ENCODE measurements at places on chromosomes 3 and 15.

DNA sequence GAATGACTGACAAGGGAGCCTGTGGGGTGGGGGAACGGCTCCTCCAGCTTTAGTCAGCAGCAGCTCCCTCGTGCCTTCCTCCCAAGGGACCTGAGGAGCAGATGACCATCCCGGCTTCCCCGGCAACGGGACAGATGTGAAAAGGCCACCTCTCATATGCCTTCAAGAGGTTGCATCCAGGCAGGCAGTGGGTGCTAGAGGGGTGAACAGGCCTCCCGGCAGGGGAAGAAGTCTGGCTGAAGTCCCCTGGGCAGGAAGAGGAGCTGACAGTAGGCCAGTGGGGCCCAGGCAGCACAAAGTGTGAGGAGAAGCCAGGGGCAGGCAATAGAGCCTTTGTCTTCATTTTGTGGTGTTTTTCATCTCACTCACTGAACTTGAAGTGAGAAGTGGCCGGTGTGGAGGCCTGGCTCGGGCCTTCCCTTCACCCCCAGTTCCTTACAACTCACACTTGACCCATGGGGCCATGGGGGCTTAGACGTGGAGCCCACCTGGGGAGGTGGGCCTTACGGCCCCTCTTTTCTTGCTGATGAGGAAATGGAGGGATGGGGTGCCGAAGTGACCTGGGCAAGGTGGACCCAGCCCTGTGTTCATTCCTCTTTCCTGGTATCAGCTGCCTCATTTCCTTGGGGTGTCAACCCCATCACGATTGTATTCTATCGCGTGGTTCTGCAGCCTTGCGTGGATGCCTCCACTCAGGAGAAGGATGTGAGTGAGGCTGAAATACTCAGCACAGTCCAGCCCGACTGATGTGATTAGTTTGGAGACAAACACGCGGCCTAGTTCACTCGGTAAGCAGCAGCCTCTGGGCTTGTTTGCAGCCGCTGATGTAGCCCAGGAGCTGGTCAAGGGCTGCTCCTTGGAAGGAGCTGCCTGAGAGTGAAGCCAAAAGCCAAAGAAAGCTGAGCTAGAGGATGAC lies 115.5 kb upstream of the ALDH1A3 start:
- DNase-seq, result no peak

- DNase-seq, result no peak
Measured at GRCh38 chr3:141242377-141243092, 10.9 kb downstream of the PXYLP1 start.

DNA sequence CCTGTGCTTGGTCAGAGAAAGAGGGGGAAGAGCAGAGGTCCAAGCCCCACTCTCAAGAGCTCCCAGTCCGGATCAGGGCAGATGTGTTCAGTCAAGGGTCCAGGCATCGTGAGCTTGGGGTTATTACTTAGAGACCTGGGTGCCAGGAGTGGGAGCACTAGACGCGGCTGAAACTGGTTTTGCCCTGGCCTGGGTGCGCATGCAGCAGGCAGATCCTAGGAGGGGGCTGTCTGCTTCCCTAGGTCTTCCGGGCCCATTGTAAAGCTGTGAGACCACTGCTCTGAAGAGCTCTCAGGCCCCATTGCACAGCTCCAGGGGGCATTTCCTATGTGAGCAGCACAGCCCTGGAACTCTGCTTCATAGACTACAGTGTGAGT lies 204.9 kb upstream of the LINGO1 start:
- DNase-seq, result no peak

DNA sequence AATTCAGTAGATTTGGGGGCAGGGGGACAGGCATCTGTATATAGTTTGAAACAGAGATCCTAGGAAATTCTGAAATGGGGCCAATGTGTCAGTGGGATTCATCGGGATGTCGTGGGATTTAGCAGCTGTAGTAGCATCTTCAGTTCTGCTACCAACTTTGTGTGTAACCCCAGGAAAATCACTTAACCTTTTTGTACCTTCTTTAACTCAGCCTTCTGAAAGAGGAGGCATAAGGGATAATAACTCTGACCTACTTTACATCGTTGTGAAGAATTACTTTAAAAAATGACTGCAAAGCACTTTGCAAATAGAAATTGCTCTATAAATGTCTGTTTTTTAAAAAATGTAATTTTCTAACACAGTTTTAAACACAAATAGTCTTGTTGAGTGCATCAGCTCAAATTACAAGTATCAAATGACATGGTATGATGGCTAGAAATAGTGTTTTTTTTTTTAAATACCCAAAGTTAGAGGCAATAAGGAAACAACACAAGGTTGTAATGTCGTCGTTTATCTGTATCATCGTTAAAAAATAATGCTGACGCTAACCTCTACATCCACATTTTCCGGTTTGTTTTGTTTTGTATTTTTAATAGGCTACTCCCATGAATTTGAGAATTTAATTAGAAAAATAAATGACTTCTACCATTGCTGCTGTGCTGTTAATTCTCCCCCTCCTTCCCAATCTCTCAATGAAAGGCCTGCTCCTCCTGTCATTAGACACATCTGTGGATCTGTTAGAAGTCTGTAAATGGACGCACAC lies 338.5 kb downstream of the PTPRG start:
- DNase-seq, result no peak

DNA sequence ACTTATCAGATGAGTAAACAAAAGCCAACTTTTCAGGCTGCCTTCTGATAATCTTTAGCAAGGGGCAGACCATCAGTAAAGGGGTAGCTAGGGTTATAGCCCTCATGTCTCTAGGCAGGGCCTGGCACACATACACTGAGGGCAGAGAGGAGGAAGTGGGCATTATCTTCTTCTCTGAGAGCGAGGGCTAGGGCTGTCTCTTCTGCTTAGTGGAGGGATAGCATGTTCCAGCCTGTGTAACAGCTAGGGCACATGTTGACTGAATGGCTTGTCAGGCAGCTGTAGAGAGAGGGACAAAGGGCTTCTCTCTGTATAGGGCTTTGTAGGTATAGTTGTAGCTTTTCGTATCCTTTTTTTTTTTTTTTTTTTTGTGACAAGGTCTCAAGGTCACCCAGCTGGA lies 17.8 kb downstream of the CRTC3 start:
- no peak for DNase-seq

DNA sequence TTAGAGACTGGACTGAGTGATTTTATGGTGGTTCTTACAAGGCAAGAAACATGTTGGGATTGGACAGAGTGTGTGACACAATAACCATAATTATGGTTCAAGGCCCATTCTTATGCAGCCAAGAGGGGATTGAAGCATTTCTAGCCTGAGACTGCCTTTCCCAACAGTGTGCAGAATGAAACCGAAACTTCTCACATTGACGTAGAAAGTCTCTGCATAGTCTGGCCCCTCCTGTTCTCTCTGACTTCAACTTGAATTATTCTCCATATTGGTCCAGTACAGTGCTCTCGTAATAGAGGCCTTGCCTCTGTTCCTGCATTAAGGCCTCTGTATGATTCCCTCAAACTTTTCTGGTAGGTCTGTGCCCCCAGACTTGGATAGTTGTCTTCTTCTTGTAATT lies 138.3 kb downstream of the DIPK2A start:
- DNase-seq, result no peak
